Activated CD4-positive, alpha-beta T cell treated with anti-CD3 and anti-CD28 coated beads for 36 hours (primary cell): ENCODE measurements at places on chromosomes 3 and 15.

DNA sequence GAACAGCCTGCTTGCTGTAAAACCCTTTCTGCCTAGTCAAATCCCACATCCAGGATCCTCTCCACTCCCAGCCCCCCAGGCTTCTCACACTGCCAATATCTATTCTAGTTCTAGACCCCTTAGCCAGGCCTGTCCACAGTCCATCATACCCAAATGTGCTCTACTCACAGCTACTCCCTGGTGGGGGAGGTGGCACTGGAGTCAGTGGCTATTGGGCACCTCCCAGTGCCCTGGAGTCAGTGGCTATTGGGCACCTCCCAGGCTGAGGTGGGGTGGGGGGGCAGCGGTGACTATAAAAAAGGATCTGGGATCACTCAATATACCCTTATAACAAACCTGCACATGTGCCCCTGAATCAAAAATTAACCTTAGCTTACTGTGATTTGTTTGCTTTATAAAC is 773 bp upstream of the DISP2 start:
- H3K4me3 ChIP-seq = peak overlapping the region; percentile 67
- H3K27ac ChIP-seq = no peak overlapping the region
- H3K4me1 ChIP-seq = peaks cover 3% of the 10 kb centered on the region
- H3K36me3 ChIP-seq = no peaks in the 10 kb centered on the region

GRCh38 chr15:77778802-77779201 is 146.1 kb upstream of the LINGO1 start:
- DNase-seq = no peak
- no peaks in the 10 kb centered on the region for H3K36me3 ChIP-seq
- peaks cover 3% of the 10 kb centered on the region for H3K27me3 ChIP-seq

DNA sequence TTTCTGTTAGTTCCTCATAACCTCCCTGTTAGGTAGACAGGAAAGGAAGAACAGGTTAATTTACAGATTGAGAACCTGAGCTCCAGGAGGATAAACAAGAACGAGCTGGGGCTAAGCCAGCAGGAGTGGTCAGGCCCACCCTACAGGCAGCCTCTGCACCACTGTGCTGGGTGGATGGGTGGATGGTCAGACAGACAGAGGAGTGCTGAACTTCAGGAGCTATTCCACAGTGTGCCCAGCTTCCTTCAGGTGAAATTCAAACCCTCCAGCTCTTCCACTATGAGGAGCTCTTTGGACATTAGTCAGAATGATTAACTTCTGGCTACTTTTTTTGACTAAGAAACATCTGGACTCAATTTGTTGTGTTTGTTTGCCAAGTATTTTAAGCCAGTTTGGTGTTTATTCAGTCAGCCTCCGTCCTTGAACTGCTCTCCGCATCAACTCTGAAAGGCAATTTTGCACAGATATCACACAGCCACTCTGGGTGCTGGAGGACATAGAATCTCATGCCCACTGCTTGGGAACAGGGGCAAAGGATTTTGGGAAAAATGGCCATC is 361.9 kb downstream of the CLSTN2 start:
- no peaks in the 10 kb centered on the region for H3K36me3 ChIP-seq
- peaks cover 5% of the 10 kb centered on the region for H3K27me3 ChIP-seq
- no peak overlapping the region for H3K27ac ChIP-seq
- H3K4me3 ChIP-seq = no peak overlapping the region
- no peak for DNase-seq

- H3K27me3 ChIP-seq = no peaks in the 10 kb centered on the region
- no peak for DNase-seq
- H3K36me3 ChIP-seq = no peaks in the 10 kb centered on the region
- H3K27ac ChIP-seq = no peak overlapping the region
- H3K4me3 ChIP-seq = no peak overlapping the region
- H3K4me1 ChIP-seq = no peaks in the 10 kb centered on the region
These were observed 233.0 kb downstream of the EPHA3 start for GRCh38 chr3:89340408-89340807.

DNA sequence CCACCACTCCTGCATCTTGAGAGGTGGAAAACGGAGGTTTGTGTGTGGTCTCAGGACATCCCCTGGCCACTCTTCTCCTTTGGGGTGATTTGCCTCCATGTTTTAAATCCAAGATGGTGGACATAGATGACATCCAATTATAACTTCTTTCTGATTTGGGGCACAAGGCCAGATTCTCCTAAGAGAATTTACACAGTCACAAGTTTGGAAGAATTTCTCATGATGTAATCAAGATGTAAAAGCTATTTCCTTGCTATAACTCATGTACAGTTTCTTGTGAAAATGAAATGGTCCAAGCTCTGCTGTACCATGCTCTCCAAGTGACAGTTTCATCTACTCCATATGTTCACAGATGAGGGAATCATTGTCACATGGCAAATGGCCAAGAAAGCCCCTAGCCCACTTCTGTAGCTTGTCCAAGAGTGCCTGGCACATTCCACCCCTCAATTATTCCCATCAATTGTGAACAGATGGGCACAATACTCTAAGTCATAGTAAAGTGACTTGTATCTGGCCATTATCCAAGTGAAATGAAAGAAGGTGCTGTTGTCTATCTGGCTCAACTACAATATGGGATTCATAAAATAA is 134.6 kb upstream of the ROPN1 start:
- peaks cover 21% of the 10 kb centered on the region for H3K27me3 ChIP-seq
- no peak overlapping the region for H3K27ac ChIP-seq
- H3K4me1 ChIP-seq = no peaks in the 10 kb centered on the region

DNA sequence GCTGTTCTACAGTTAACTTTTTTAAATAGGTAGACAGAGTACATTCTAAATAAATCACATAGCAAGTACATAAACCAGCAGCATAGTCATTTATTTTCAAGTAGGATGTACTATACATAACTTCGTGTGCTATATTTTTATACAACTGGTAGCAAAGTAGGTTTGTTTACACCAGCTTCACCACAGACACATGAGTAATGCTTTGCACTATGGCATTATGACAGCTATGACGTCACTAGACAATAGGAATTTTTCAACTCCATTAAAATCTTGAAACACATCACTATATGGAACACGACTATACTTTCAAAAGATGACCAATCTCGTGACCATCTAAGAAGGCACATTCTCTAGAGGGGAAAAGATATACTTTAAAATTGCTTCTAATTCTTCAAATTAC is 3.5 kb downstream of the TEX55 start:
- DNase-seq = no peak
- H3K36me3 ChIP-seq = peaks cover 7% of the 10 kb centered on the region
- H3K4me3 ChIP-seq = no peak overlapping the region
- no peaks in the 10 kb centered on the region for H3K27me3 ChIP-seq
- no peak overlapping the region for H3K27ac ChIP-seq
- peaks cover 4% of the 10 kb centered on the region for H3K4me1 ChIP-seq

- no peaks in the 10 kb centered on the region for H3K27me3 ChIP-seq
- no peak overlapping the region for H3K4me3 ChIP-seq
- peaks cover 46% of the 10 kb centered on the region for H3K4me1 ChIP-seq
- no peak for DNase-seq
- H3K27ac ChIP-seq = no peak overlapping the region
These were observed 6.7 kb downstream of the SPPL2A start for GRCh38 chr15:50758712-50759205.

- no peak overlapping the region for H3K27ac ChIP-seq
- H3K4me3 ChIP-seq = no peak overlapping the region
- peaks cover 23% of the 10 kb centered on the region for H3K36me3 ChIP-seq
- no peak for DNase-seq
- H3K27me3 ChIP-seq = no peaks in the 10 kb centered on the region
These were observed 36.3 kb downstream of the MESD start for GRCh38 chr15:80953001-80953952.

GRCh38 chr3:113213896-113214587 is 2.7 kb downstream of the BOC start:
- no peak for DNase-seq
- H3K36me3 ChIP-seq = no peaks in the 10 kb centered on the region
- no peak overlapping the region for H3K4me3 ChIP-seq
- H3K4me1 ChIP-seq = peaks cover 13% of the 10 kb centered on the region

DNA sequence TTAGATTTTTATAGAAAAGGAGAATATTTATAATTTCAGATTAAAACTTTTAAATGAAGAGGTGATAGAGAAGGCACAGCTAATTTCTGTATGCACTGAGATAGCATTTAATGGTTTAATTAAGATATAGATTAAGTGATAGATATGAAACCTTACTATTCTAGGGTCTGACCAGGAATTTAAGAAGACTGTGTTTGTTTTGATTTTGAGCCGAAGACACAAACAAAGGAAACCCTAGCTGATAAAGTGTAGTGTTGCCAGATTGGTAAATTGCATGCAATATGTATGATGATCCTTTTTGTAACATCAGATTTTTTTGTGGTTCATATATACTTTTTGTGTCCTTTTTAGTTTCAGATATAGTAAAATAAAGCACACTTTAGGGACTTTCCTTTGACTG is 141.8 kb downstream of the ZPLD1 start:
- no peaks in the 10 kb centered on the region for H3K36me3 ChIP-seq
- H3K27ac ChIP-seq = no peak overlapping the region
- no peak for DNase-seq
- H3K4me3 ChIP-seq = no peak overlapping the region
- H3K4me1 ChIP-seq = no peaks in the 10 kb centered on the region

DNA sequence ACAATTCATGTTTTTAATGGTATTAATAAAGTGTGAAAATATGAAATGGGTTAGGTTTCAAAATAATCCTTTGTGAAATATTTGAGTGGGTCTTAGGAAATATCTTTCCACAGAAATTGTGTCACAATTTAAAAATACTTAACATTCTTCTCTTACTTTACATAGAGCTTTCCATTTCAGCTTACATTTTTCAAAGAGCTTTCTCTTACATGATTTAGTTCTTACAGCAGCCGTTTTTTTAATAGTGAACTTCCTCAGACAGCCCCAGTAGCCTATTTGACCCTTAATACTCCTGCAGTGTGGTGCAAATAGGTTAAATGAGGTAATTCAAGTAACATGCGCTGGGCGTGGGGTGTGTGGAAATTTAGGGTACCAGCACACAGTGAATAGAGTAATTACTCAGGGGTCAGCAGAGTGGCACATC is 21.8 kb downstream of the P2RY12 start:
- H3K4me1 ChIP-seq = no peaks in the 10 kb centered on the region
- H3K4me3 ChIP-seq = no peak overlapping the region
- DNase-seq = no peak
- no peak overlapping the region for H3K27ac ChIP-seq

GRCh38 chr3:32946973-32947788 is 4.3 kb upstream of the CCR4 start:
- no peak overlapping the region for H3K4me3 ChIP-seq
- H3K27me3 ChIP-seq = no peaks in the 10 kb centered on the region
- H3K36me3 ChIP-seq = peaks cover 6% of the 10 kb centered on the region
- no peak overlapping the region for H3K27ac ChIP-seq

- peaks cover 41% of the 10 kb centered on the region for H3K27me3 ChIP-seq
- DNase-seq = peak; percentile 38
- H3K36me3 ChIP-seq = no peaks in the 10 kb centered on the region
- H3K4me1 ChIP-seq = peaks cover 5% of the 10 kb centered on the region
- H3K27ac ChIP-seq = no peak overlapping the region
- peak overlapping the region; percentile 63 for H3K4me3 ChIP-seq
These were observed 708 bp downstream of the ESYT3 start for GRCh38 chr3:138434875-138435772.

GRCh38 chr3:122795674-122796195 is 866 bp downstream of the SLC49A4 start:
- no peak overlapping the region for H3K27ac ChIP-seq
- H3K36me3 ChIP-seq = peaks cover 2% of the 10 kb centered on the region
- DNase-seq = peak; percentile 52
- no peak overlapping the region for H3K4me3 ChIP-seq

DNA sequence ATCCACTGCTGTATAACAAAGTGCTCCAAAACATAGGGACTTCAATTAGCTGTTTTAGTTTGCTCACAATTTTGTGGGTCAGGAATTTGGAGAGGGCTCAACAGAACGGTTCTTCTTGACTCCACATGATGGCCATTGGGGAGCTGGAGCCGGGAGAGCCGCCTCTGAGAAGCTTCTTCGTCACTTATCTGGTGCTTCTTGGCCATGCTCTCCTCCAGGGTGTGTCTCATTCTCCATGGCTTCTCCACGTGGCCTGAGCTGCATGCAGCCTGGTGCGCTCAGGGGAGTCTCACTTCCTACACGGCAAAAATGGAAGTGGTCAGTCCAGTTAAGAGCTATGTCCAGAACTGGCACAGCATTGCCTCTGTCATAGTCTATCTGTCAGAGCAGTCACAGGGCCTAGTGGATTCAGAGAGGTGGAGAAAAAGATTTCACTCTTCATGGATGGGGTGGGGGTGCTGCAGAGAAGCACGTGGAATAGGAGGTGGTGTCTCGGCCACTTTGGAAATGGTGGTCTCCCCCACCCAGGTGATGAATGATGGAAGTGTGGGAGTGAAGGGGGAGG is 26.3 kb upstream of the PRR23E start:
- H3K36me3 ChIP-seq = no peaks in the 10 kb centered on the region
- H3K27ac ChIP-seq = no peak overlapping the region
- no peak for DNase-seq
- no peaks in the 10 kb centered on the region for H3K4me1 ChIP-seq

DNA sequence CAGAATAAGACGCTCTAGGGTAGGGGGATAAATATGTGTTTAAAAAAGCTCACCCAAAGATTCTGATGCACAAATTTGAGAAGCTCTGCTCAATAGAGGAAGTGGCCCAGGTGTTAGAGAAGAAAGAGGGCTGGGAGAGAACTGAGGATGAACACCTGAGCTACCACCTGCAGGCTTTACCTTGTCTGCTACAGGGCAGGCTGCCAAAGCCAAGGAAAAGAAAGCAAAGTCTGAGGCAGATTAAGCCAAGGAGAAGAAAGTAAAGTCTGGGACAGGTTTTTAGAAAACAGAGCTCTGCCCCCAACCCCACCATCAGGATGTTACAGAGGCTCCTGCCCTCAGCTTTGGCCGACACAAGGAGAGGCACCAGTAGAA is 92.9 kb downstream of the THRB start:
- no peak overlapping the region for H3K4me3 ChIP-seq
- no peak overlapping the region for H3K27ac ChIP-seq
- no peaks in the 10 kb centered on the region for H3K36me3 ChIP-seq
- no peak for DNase-seq

DNA sequence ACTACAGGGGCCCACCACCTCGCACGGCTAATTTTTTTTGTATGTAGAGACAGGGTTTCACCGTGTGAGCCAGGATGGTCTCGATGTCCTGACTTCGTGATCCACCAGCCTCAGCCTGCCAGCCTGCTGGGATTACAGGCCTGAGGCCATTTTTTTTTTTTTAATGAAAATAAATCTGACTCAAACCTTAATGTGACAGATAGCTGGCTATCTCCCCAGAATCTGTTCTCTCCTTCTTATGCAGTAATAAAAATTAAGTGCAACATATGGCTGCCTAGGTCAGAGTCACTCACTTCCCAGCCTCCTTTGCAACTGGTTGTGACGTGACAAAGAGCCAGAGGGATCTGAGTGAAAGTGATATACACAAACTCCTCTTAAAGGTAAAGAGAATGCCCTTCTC is 53.0 kb downstream of the ZNF148 start:
- DNase-seq = no peak
- H3K4me3 ChIP-seq = no peak overlapping the region
- H3K27ac ChIP-seq = no peak overlapping the region
- peaks cover 13% of the 10 kb centered on the region for H3K4me1 ChIP-seq
- peaks cover 28% of the 10 kb centered on the region for H3K36me3 ChIP-seq
